ENCODE measurements at places on chromosomes 11 and 22. TPM values are rescaled to one million over a fixed set of nuclear protein-coding genes. Genes with fewer than 3 reads are reported as not detected.

The MUC15 gene
- total RNA-seq = not detected

The SSTR3 gene
- not detected for total RNA-seq

The ZP1 gene
- total RNA-seq = 4.2 TPM

The MUC2 gene
- not detected for total RNA-seq

The KRTAP5-1 gene
- not detected for total RNA-seq

The OR5B21 gene
- not detected for total RNA-seq

The OR8A1 gene
- not detected for total RNA-seq
